Activated T-helper 1 cell treated with anti-CD3 and anti-CD28 coated beads, Interleukin-2, amount 50 U/mL, for 16 hours (primary cell): ENCODE measurements at places on chromosomes 16 and 17.
A peak's percentile ranks its signal among the peaks of the same experiment; 100 is the strongest.

DNA sequence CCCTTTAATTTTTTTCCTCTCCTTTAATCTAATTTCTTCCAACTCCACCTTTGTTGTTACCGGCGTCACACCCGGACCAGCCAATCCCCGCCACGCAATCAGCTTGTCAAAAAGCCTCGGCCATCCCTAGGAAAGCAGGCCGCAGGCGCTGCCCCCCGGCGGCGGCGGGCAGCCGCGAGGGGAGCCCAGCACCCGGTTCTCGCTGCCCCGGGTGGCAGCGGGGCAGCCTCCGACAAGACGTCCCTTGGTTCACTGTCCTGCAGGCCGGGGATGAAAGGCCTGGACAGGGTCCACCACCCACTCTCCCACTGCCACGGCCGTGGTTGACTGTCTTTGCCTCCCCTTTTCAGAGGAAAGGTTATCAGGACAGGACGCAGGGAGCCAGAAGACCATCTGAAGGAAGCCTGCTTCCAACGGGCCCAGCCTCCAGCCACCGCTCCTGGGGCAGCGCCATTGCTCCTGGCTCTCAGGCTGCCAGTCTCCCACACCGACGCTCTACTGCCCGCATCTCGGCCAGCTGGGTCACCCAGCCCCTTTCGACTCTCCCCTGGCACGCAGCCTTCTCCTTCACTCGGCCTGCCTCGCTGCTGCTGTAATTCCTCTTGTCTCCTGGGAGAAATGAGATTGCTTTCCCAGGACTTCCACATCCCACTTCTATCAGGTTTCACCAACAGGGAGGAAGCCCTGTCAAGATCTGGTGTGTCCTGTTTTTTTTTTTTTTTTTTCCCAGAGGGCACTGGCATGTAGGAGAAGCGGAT, 2.8 kb upstream of the UBTF start:
- peak; percentile 29 for DNase-seq

- DNase-seq, result no peak
Measured at GRCh38 chr17:2613089-2613808, 19.8 kb downstream of the PAFAH1B1 start.

DNA sequence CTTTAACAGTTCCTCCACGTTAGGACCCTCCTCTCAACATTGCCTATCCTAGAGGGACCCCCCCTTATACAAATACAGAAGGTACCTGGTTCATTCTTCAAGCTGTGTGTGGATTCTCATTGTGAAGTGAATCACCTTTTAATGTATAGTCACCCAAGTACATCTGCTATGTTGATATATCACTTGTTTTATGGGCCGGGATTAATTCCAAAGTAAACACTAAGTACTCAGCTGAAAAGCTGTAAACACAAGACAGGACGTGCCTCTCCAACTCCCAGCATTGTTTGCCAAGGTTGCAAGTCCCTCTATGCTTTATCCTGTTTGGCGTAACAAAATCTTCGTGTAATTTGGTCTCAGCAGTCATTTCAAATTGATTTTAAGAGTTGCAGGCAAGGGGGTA, 123.6 kb downstream of the RBFOX1 start:
- DNase-seq, result no peak

GRCh38 chr17:34706029-34706428, 126.6 kb downstream of the TMEM132E start:
- no peak for DNase-seq

DNA sequence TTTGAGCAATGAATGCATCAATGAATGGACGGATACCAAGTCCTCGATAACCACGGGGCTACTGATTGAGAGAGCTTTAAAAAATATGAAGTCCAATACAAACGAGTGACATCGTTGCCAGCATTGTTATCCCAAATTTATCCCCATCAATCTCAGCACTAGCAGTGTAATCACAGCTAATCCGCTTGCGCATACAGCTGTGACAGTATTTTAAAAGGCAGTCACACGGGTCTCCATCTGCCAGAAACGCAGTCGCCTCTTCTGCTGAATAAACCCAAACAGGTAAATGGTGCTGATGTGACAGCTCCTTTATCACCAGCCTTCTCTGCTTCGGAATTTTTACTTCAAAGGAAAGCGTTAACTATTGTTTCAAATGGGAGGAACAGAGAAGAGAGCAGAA, 311.1 kb downstream of the XYLT1 start:
- no peak for DNase-seq

DNA sequence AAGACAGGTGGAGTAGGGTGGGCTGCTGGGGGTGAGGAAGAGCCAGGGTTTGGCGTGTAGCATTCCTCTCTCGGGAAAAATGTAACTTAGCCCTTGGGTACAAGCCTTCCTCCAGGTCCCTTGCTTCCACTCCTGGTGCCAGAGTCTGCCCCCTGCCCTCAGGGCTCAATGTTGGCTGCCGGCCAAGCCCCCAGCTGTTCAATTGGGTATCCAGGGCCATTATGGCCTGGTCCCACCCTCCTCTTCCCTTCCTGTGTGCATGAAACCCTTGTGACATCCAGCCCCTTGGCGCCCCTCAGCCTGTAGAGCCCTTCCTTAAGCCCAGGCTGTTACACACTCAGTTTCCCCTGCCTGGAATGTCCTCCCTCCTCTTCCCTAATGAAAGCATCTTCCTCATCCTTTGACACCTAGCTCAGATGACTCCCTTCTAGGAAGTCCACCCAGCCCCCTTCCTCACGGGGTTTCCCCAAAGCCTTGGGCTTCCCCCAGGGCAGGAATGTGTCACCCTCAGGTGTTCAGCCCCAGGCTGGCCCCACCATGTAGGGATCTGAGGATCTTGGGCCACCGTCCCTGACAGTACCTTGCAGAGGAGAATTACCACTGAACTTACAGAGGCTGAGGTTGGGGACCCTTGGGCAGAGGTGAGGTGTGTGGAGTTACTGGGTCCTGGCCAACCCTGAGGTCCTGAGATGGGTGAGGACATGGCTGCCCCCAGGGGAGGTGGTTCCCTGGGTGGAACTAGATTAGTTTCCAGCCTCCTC, 30.0 kb downstream of the B9D1 start:
- DNase-seq, result no peak

DNA sequence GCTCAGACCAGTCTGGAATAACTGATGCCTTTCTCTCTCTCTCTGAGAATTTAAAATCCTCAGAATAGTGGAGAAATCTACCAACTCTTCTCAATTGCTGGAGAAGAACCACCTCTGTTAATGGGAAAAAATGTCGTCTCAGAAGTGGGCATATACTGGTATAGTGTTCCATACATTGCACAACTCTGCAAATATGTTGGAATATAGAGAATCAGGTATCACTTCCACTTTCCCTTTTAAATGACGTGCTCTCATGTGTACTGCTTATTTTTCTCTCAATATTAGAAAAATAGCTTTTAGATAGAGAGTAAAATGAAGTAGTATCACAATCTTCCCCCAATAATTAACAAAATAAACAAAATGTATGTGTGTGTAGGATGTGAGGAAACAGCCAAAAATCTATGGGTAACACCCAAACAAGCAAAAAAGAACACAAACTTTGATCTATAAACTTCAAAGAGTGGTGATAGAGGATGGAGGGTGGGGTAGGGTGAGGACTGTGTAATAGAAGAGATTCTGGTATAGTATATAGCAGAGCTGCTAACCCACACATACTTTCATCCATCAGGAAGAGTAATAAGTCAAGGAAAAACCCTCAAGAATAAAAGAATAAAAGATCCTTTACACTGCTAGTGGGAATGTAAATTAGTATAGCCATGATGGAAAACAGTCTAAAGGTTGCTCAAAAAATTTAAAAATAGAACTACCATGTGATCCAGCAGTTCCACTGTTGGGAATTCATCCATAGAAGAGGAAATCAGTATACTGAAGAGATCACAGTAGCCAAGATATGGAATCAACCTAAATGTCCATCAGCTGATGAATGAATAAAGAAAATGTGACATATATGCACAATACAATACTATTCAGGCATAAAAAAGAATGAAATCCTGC, 46.9 kb downstream of the NFATC3 start:
- DNase-seq, result no peak

DNA sequence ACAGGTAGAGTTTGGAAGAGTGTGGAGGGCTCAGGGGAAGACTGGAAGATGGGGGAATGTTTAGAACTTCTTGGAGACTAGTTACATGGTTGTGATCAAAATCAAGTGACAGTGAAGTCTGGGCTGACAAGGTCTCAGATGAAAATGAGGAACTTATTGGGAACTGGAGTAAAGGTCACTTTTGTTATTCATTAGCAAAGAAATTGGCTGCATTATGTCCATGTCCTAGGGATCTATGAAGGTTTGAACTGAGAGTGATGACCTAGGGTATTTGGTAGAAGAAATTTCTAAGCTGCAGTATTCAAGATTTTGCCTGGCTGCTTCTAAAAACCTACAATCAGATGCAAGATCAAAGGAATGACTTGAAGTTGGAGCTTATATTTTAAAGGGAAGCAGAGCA, 747.1 kb downstream of the KCNJ2 start:
- no peak for DNase-seq

DNA sequence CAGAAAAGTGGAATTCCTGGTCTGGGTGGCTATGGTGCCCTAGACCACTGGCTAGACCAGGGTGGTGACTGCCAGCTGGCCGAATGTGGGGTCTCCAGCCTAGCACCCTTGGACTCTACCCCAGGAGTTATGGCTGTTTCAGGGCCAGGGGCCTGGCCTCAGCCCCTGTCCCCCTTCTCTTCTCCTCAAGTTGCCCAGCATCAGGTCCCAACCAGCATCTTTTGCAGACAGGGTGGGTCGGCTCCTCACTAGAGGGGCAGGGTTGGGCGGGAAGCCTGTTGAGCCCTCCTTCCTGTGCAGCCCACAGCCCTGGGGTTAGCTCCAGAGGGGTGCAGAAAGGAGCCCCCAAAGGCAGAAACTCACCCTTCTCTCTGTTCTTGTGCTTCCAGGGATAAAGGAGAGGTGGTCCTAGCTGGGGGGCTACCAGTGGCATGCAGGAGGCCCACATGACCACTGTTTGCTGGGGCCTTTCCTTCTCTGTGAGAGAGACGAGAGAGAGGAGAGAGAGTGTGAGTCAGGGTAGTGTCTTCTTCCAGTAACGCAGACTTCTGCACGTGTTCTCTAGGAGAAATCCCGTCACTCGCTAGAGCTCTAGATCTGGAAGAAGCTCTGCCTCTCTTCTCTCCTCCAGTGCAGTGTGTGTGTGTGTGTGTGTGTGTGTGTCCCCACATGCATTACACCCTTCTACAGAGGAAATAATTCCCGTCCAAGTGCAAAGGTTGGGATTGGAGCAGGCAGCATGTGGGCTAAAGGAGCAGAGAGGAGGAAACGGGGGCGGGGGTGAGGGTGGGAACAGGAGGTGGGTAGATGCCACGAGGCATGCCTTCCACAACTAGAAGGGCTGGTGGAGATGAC, 209.4 kb downstream of the SEC14L1 start:
- no peak for DNase-seq

DNA sequence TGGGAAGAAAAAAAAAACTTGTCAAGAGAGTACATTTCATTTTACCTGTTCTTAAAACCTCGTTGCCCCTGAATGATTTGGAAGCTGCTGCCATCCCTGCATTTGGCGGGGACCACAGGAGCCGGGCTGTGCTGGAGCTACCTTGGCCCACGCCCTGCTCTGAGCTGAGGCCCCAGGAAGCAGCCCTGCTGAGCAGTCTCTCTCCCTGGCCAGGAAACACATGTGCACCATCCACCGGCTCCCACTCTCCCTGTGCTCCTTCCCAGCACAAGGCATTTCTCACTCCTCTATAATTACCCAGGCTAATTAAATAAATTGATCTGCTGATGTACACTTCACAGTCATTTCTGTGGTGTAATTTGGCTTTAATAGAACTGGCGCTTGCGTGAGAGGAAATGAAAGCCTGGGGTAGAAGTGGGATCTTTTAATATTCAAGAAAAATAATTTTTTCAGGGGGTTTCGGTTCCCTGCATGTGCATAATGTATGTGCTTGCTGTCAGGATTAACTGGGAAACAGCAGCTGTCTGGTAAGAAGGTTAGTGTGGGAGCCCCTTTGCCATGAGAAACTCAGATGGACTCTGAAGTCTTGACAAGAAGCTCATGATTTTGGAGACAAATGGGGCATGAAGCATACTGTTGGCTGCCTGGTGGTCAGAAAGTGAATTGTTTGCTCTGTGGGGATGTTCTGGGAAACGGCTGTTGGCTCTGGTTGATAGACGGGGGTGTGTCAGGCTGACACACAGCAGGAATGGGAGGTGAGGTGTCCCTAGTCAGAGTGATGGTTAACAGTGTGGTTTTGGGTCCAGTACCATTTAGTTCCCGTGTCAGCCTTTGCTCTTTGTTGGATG, 252.3 kb upstream of the EEF2KMT start:
- no peak for DNase-seq

- DNase-seq, result no peak
Measured at GRCh38 chr17:47176389-47176826, 12.7 kb downstream of the CDC27 start.

DNA sequence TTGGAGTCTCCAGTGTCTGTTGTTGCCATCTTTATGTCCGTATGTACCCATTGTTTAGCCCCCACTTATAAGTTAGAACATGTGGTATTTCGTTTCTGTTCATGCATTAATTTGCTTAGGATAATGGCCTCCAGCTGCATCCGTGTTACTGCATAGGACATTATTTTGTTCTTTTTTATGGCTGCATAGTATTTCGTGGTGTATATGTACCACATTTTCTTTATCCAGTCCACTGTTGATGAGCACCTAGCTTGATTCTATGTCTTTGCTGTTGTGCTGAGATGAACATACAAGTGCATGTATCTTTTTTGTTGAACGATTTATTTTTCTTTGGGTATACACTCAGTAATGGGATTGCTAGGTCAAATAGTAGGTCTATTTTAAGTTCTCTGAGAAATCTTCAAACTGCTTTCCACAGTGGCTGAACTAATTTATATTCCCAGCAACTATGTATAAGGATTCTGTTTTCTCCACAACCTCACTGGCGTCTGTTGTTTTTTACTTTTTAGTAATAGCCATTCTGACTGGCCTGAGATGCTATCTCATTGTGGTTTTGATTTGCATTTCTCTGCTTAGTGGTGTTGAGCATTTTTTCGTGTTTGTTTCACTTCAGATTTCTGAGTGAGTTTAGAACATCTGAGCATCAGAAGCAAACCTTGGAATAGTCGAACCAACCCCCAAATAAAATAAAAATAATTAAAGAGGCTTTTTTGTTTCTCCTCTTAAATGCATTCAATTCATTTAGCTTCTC, 304.7 kb downstream of the ZFHX3 start:
- no peak for DNase-seq

DNA sequence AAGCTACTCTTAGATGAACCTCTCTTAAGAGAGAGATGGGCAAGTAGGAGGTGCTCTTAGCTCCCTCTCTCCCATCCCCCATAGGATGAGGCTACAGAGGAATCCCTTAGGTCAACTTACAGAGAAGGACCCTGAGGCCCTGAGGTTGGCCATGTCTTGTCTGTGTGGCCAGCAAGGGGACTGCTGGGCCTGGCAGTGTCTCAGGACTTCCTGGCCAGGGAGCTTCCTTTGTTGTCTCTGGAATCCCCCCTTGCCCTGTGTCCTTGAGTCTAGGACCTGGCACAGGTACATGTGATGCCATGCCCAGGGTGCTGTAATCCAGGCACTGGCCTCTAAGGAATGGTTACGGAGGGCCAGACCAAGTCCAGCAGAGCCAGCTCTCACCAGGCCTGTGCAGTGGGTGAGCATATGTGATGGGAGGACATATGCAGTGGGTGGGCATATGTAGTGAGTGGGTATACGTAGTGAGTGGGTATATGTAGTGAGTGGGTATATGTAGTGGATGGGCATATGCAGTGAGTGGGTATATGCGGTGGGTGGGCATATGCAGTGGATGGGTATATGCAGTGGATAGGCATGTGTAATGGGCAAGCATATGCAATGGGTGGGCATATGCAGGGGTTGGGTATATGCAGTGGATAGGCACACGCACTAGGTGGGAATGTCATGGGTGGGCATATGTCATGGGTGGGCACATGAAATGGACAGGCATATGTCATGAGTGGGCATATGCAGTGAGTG, 20.3 kb upstream of the PECAM1 start:
- no peak for DNase-seq

- DNase-seq, result peak; percentile 73
Measured at GRCh38 chr16:67184995-67185650, 1.4 kb upstream of the MATCAP1 start.

GRCh38 chr17:81509972-81510784, 2.4 kb downstream of the ACTG1 start:
- no peak for DNase-seq
